NCI-H146 (cell line): ENCODE measurements at places on chromosomes 16 and 17.
A peak's percentile ranks its signal among the peaks of the same experiment; 100 is the strongest.

GRCh38 chr17:76388966-76389888 is 4.8 kb downstream of the SPHK1 start:
- DNase-seq: no peak

DNA sequence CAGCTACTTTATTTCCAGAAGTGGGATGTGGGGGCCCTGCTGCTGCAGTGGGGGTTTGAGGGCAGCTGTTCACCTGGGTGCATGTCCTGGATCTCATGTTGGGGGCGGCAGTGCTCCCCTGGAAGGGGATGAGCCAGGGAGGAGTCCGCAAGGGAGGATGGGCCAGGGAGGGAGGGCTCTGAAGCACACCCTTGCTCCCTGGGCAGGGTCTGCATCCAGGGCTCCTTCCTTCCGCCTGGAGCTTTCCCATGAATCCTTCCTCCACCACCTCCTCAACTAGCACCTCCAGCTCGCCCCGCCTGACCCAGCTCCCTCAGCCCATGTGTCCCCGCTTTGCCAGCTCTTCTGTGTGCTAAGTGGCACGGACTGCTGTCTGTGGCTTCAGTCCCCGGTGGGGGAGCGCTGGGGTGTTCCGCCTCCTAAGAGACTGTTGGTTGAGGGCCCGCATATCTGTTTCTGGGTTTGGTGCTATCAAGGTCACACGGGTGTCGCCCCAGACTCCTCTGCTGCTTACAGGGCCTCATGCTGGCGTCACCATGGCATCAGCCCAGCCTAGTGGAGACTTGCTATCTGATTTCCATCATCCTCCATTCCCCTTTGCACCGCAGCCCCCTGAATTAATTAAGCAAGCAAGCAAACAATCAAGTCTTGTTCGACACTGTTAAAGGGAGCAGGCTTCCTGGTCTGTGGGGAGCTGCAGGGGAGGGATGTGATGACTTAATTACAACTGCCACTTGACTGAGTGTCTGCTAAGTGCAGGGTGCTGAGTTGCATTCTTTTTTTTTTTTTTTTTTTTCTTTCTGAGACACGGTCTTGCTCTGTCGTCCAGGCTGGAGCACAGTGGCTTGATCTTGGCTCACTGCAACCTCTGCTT is 71.8 kb downstream of the PRKCA start:
- DNase-seq: peak; percentile 47

- DNase-seq: peak; percentile 74
Measured at GRCh38 chr16:68375801-68376536, 65.2 kb downstream of the PRMT7 start.

GRCh38 chr16:78390092-78390491 is 290.6 kb downstream of the WWOX start:
- DNase-seq: no peak

GRCh38 chr16:48487287-48487686 is 102.1 kb upstream of the SIAH1 start:
- DNase-seq: no peak

DNA sequence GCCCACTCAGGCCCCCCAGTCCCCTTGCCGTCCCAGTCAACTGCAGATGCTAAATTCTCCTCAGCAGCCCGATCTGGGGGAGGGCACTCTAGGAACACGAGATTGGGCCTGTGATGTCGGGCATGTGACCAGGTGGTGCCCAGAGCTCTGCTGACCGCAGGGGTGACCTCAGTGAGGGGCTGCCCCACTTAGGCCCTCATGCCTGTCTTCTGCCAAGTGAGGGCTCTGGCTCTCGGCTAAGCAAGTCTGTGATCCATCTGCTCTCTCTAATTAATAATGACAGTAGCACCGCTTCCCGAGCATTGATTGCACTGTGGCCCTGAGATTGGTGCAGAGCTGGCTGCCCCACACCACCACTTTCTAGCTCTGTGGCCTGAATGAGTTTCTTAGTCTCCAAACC is 138.8 kb downstream of the MRM1 start:
- DNase-seq: no peak

DNA sequence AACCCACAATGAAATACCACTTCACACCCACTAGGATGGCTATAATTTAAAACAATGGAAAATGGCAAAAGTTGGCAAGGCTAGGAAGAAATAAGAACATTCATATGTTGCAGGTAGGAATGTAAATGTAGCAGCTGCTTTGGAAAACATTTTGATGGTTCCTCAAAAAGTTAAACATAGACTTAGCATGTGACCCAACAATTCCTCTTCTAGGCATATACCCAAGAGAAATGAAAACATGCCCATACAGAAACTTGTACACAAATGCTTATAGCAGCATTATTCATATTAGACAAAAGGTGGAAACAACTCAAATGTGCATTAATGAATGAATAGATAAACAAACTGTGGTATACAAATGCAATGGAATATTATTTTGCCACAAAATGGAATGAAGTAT is 36.1 kb downstream of the MEOX1 start:
- no peak for DNase-seq

- DNase-seq: peak; percentile 78
Measured at GRCh38 chr17:81044764-81045589, 10.0 kb downstream of the BAIAP2 start.

DNA sequence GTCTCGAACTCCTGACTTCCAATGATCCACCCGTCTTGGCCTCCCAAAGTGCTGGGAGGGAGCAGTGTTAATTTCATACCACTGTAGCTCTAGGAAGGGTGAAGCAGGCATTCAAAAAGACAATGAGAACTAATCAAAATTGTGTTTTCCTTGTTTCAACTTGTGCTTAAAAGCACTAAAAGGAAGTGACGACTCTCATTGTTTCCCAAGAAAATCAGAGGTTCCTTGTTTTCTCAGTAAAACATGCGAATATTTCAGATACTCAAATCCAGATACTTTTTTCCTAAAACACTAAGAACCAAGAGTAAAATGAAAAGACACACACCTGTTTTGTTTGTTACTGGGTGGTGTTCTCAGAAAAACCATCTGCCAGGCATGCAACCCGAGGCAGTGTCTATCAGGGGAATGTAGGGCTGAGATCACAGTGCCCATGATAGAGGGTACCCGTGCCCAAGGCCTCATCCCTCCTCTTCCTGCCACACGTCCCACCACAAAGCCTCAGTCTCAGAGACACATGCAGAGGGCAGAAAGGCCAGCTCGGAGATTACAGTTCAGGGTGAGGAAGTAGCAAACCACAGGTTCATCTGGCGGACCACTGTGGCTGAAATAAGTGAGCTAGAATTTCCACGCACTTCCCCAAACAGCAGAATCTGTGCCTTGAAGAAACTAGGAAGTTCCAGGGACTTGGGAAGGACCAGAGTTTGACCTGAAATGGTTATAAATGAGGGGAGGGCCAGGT is 33.7 kb downstream of the GINS3 start:
- no peak for DNase-seq

- no peak for DNase-seq
Measured at GRCh38 chr16:88768071-88768783, 16.8 kb downstream of the PIEZO1 start.

GRCh38 chr16:84443166-84443802 is 61.2 kb downstream of the MEAK7 start:
- DNase-seq: no peak

GRCh38 chr17:40686192-40686591 is 17.4 kb downstream of the KRT24 start:
- no peak for DNase-seq

GRCh38 chr16:24815021-24815420 is 30.7 kb upstream of the SLC5A11 start:
- DNase-seq: no peak

DNA sequence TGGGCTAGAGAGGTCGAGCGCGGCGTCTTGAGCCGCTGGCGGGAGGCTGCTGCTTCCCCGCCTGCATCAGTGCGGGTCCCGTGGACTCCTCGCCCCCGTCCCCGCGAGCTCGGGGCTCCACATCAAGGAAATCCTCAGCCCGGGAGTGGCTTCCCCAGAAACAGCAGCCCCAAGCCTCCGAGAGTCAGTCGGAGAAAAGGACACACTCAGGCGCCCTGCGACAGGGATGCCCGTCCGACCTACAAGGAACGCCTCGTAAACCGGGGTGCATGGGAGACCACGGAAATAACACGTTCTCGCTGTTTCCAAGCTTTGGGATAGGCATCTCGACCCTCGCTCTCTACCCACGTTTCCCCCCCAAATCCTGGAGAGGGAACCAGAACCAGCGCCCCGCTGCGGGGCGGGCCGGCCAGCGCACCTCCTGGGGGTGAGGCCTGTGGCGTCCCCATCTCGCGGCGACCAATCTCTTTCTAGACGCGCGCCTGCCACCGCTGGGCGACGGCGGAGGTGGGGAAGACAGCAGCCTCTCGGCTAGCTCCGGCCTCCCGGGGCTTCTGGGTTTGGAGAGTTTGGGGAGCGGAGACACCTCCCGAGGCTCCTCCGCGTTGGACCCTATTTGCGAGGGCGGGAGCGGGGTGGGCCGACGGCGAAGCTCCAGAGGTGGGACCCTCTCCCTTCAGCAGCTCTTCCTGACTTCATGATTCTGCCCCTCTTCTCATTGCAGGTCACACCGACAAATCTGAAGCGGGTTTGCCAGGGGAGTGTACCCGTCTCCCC is 759 bp upstream of the TP53I13 start:
- peak; percentile 65 for DNase-seq

DNA sequence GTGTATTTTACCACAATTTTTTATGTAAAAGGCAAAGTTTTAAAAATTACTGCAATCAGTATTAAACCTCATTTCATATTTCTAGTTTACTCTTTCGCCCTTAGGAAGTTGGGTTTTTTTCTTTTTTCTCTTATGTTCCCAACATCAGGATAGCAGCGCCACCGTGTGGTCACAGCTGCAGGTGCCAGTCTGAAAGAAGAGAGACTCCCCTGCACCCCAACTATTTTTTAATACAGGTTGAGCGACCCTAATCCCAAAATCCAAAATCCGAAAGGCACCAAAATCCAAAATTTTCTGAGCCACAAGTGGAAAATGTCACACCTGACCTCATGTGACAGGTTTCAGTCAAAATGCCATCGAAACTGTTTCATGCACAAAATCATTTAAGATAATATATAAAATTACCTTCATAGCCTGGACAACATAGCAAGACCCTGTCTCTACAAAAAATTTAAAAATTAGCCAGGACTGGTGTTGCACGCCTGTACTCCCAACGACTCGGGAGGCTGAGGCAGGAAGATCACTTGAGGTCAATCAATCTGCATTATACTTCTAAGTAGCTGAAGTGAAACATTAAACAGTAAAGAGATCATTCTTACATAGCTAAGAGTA is 21.8 kb upstream of the ASGR2 start:
- DNase-seq: peak; percentile 52

DNA sequence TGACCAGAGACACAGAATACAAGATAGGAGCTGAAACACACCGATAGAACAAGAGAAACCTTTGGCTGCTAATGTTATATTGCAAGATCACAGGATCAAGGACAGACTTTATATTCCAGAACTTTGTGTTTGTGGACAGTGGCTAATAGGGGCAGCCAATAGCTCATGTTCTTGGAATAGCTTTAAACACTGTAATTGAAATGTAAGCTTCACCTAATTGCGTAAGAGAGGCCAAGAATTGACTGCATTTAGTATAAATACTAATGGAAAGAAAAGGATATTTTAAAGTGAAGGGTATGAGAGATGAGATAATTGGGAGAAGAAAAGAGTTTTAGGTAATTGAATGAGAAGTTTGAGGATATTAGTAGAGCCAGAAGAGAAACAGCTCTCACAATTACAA is 758.8 kb downstream of the CDH11 start:
- no peak for DNase-seq

GRCh38 chr17:29640413-29640812 is 17.7 kb upstream of the CORO6 start:
- DNase-seq: no peak

DNA sequence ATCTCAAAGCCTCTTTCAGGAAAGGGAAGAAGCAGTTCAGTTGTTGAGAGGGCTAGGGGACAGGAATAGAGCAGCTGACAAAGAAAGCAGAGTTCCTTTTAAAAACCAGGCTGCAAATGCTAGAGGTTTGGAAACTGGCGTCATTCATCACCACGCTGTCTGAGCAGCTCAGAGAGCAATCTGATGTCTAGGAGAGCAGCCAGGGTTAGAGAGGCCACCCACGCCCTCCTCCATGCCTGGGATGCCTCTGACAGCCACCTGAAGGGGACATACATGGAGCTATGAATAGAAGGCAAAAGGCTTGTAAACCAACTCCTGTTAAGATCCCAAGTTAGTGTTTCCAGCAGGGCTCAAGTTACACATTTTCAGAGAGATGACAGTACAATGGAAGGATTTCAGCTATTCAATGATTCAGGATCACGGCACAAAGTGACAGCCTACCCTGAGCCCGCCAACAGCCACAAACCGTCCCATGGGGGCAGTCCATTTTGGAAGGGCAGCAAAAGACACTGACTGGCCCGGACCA is 12.4 kb downstream of the RAB5C start:
- no peak for DNase-seq

DNA sequence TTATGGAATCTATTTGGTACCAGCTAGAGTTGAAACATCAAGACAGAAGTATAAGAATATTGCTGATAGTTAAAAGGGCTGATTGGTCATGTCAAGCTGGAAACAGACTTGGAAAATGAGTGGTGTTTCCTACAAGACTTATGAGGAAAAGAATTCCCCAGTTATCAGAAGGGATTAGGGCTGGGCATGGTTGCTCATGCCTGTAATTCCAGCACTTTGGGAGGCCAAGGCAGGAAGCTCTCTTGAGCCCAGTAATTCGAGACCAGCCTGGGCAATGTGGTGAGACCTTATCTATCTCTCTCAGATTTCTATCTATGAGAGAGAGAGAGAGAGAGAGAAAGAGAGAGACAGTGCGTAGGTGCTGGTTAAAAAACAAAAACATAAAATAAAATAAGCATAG is 139.5 kb upstream of the PMFBP1 start:
- DNase-seq: no peak

GRCh38 chr17:27741971-27742575 is 58.3 kb downstream of the NOS2 start:
- DNase-seq: no peak

DNA sequence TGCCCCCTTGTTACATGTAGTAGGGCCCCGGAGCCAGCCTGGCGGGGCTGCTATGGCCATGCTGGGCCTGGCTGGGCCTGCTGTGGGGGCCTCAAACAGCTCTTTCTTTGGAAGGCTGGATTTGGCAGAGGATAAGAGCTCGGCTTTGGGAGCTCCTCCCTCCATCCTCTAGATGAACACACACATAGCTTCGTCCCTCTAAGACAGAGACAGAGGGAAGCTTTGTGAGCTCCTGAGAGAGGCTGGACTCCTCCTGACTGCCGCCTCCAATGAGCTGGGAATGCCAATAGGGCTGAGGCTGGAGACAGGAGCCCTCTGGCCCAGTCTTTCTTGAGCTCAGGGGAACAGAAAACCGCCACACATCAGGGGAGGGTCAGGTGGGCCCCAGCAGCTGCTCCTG is 37.3 kb upstream of the CDC42EP4 start:
- DNase-seq: no peak
